Stimulated activated CD8-positive, alpha-beta memory T cell treated with anti-CD3 and anti-CD28 coated beads, Interleukin-15, amount 100 ng/mL, for 48 hours (primary cell): ENCODE measurements at places on chromosomes 12 and 14.

GRCh38 chr14:21233457-21234076, 35.7 kb downstream of the HNRNPC start:
- DNase-seq, result no peak

- no peak for DNase-seq
Measured at GRCh38 chr12:102548543-102548942, 68.2 kb upstream of the IGF1 start.

DNA sequence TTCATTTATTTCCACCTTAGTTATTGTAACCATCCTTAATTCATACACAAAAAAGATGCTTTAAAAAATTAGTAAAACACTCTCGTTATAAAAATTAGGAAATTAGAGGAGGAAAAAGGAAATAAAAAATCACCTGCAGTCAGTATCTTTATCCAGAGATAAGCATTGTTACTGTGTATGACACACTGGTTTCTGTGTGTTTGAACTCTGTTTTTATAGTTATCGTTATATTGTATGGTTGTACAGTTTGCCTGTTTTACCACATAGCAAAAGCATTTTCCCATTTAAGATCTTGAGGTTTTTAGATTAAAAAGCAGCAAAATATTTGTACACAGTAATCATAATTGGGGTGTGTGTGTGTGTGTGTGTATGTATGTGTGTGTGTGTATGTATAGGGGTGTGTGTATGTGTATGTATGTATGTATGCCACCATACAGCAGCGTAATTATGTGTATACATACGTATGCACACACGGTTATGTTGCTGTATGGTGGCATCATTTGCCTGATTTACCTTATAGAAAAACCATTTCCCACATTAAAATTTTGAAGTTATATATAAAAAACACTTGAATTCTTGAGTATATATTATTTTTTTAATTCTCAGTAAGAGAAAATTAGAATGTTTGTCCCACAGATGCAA, 19.8 kb downstream of the WNK1 start:
- no peak for DNase-seq

DNA sequence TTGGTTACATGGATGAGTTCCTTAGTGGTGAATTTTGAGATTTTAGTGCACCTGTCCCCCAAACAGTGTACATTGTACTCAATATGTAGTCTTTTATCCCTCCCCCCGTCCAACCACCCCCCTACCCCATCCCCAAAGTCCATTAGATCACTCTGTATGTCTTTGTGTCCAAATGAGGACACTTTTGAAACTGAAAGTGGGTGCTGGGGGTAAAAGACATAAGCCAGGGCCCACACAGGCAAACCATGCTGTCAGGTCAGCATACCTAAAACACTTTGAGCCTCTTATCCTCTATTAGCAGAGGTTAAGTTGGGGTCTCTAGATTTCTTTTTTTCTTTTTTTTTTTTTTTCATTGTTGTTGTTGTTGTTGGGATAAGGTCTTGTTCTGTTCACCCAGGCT, 31.3 kb upstream of the KICS2 start:
- DNase-seq, result no peak

DNA sequence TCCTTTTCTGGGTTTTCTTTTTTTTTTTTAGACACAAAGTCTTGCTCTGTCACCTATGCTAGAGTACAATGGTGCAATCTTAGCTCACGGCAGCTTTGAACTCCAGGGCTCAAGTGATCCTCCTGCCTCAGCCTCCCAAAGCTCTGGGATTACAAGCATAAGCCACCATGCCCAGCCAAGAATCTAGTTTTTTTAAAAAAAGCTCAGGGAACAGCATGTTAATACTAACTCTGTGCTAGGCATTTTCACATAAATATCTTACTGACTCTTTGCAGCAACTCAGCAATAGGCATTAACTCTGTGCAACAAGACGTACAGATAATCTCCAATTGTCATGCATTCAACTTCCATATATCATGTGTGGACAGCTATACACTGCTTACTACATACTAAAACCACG, 97.4 kb downstream of the LLPH start:
- DNase-seq, result no peak

- DNase-seq, result no peak
Measured at GRCh38 chr12:108905725-108906124, 25.8 kb downstream of the DAO start.

GRCh38 chr12:96205908-96206307, 11.7 kb downstream of the ELK3 start:
- no peak for DNase-seq

GRCh38 chr12:79624378-79624777, 66.4 kb downstream of the PAWR start:
- DNase-seq, result no peak

DNA sequence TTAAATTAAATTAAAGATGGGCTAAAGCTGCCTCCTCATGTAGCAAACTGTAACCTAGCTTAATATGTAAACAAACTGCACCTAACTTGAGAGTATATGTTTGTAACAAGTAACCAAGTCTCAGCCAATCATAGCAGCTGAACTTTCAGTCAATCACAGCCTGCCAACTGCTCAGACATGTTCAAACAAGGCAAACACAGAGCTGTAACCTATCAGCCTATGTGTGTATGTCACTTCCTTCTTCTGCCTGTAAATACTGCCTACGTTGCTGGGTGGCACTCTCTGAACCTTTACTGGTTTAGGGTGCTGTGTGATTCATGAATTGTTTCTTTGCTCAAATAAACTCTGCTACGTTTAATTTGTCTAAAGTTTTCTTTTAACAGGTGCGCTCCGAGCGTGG, 2.9 kb downstream of the SERPINA6 start:
- DNase-seq, result no peak

DNA sequence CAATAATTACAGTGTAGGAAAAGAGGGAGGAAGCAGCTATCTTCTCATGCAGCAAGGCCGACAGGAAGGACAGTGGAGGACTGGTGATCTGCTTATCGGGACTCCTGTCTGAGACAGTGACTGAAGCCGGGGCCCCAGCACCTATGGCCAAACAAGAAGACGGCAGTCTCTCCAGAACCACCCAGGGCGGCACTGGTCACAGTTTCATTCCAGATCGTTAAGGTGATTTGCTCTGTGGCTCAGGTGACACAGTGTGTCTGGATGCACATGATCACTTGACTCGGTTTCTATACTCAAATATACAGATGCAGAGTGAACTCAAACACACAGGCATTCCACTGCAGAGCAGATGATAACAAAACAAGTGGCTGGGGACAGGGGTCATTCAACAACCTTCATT, 52.1 kb upstream of the CORO1C start:
- DNase-seq, result no peak

- DNase-seq, result no peak
Measured at GRCh38 chr12:39798429-39798828, 178.8 kb upstream of the ABCD2 start.

DNA sequence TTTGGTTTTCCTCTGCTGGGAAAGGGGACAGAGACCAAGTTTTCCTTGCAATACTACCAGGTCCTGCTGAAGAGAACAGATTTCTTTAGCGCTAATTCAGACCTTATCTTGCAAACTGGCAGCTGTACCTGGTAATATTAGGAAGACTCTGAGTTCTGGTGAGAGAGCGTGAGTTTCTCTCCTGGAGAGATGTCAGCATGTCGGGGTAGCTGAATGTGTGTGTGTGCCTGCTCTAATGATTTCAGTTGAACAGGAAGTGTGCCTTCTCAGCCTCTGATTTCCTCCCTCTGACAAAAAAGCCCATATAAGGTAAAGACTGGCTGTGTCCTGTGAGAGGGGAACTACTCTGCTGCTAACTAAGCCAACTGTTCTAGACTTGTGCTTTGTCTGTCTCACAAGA, 10.3 kb upstream of the ERP27 start:
- no peak for DNase-seq

- no peak for DNase-seq
Measured at GRCh38 chr12:121798787-121799155, 5.0 kb upstream of the SETD1B start.

DNA sequence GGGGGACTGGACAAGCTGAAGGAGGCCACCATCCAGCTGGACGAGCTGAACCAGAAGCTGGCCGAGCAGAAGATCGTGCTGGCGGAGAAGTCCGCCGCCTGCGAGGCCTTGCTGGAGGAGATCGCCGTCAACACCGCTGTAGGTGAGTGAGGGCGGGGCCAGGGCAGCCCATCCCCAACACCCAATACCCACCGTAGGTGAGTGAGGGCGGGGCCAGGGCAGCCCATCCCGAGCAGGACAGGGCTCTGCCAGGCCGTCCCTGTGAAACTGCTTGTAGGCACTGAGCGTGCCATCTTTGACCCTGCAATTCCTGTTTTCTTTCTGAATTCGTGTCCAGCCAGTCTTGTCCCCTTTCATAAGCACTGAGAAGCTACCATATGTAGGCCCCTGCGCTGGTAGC, 74.0 kb downstream of the CCDC92 start:
- no peak for DNase-seq

- DNase-seq, result no peak
Measured at GRCh38 chr12:122350141-122350848, 72.2 kb downstream of the CLIP1 start.

DNA sequence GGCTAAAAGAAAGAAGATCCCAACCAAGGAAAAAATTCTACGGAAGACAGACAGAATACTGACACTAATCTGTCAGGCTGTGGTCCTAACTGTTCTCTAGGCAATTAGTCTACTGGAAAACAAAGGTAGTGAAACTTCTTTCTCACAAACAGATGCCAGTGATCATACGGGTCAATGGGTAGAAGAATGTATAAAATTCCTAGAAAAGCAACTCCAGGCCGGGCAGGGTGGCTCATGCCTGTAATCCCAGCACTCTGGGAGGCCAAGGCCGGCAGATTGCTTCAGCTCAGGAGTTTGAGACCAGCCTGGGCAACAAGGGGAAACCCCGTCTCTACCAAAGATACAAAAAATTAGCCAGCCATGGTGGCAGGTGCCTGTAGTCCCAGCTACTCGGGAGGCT, 64.8 kb downstream of the HECTD4 start:
- no peak for DNase-seq

- DNase-seq, result no peak
Measured at GRCh38 chr12:46266382-46266791, 2.5 kb downstream of the SLC38A1 start.

- DNase-seq, result no peak
Measured at GRCh38 chr14:76781648-76782051, 20.4 kb downstream of the VASH1 start.

- DNase-seq, result no peak
Measured at GRCh38 chr12:18456344-18456743, 195.0 kb downstream of the PIK3C2G start.

DNA sequence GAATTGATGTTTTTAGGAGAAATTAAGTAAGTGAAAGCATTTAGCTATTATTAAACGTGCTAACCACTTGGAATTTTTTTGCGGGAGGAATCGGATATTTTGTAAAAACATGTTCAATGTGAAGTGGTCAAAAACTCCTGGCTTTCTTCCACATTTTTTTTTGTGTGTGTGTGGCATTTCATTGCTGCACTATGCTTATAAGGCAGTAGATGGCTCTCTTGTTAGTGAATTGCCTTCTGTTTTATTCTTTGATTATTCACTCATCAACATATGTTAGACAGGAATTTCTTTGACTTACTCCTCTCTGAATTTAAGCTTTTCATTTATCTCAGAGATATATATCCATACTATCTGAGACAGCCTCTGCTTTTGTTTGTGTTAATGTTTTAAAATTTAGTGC, 71.3 kb downstream of the DERA start:
- no peak for DNase-seq

- no peak for DNase-seq
Measured at GRCh38 chr12:91163116-91163515, 19.5 kb downstream of the DCN start.

- DNase-seq, result no peak
Measured at GRCh38 chr14:83356080-83356479, 1822.4 kb upstream of the SEL1L start.

- DNase-seq, result no peak
Measured at GRCh38 chr12:55970775-55971174, 3.1 kb upstream of the RAB5B start.

GRCh38 chr14:95515080-95515489, 1.4 kb downstream of the SYNE3 start:
- DNase-seq, result no peak

- DNase-seq, result no peak
Measured at GRCh38 chr12:115440438-115440837, 756.5 kb upstream of the TBX3 start.

DNA sequence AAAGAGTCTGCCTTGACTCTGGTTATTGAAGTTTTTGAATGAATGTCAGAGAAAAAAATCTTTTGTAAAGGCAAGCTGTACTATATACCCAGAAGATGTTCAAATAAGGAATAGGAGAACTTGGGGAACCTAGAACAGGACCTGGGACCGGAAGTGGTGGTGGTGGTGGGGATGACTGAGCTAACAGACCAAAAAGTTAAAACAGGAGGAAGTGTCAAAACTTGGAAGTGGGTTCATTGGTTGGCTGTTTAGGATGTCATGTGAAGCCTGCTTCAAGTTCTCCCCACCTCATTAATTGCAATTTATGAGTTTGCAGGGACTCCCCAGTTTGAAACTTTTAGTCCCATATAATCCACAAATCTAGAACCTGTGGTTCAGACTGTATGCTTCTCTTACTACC, 26.2 kb downstream of the PLXNC1 start:
- DNase-seq, result no peak

GRCh38 chr12:87439990-87440827, 589.0 kb downstream of the C12orf50 start:
- DNase-seq, result no peak

- DNase-seq, result no peak
Measured at GRCh38 chr12:75937486-75937885, 94.1 kb downstream of the PHLDA1 start.

DNA sequence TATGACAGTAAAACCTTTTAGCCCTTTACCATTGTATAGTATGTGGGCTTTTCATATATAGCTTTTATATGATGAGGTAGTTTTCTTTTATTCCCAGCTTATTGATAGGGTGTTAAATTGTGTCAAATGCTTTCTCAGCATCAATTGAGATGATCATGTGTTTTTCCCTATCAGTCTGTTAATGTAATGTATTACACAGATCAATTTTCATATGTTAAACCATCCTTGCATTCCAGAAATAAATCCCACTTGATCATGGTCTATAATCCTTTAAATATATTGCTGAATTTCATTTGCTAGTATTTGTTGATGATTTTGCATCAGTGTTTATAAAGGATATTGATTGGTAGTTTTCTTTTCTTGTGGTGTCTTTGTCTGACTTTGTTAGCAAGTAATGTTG, 603.9 kb downstream of the TRHDE start:
- no peak for DNase-seq

GRCh38 chr14:95164506-95164905, 7.2 kb upstream of the DICER1 start:
- no peak for DNase-seq

GRCh38 chr12:106918746-106919145, 37.0 kb upstream of the TMEM263 start:
- no peak for DNase-seq

- no peak for DNase-seq
Measured at GRCh38 chr12:25835385-25835784, 123.1 kb upstream of the RASSF8 start.

DNA sequence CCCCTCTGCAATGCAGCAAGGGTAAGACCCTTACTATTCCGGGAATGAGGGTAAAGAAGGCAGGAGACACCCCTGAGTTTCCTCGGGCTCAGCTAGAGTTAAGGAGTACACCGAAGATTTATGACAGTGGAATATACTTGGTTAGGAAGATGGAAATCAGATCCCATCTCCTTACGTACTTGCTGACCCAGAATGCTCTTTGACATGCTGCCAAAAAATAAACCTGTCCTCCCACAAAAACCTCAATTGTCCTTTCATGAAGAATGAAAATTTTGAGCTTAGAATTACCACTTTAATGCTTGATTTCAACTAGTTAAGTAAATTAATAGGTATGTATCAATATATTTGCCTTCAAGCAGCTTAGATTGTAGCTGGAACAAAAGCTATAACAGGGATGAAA, 99.5 kb downstream of the PRIMA1 start:
- no peak for DNase-seq
